ENCODE measurements at places on chromosomes 11 and 22.

- no peak for DNase-seq
Observed at GRCh38 chr11:119551420-119552105, 128.6 kb upstream of the THY1 start.

DNA sequence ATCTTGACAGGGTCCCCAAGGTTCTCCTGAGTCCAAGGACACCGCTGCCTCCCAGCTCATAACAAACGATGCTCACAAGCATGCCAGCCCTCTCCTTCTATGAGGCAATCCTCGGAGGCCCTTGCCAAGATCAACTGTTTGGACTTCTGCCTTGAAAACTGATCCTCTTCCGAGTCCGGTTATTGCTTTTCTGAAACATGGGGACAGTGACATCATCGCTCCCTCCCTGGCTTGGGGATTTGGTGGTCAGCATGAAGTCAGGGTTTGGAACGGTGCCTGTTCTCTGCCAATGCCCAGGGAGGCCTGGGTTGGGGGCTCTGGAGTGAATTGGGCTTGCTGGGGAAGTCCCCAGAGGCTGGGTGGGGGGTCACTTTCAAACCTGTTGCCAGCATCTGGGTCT is 149.3 kb downstream of the FBXO7 start:
- DNase-seq, result no peak

- no peak for DNase-seq
Observed at GRCh38 chr11:63978551-63979239, 4.3 kb downstream of the COX8A start.

DNA sequence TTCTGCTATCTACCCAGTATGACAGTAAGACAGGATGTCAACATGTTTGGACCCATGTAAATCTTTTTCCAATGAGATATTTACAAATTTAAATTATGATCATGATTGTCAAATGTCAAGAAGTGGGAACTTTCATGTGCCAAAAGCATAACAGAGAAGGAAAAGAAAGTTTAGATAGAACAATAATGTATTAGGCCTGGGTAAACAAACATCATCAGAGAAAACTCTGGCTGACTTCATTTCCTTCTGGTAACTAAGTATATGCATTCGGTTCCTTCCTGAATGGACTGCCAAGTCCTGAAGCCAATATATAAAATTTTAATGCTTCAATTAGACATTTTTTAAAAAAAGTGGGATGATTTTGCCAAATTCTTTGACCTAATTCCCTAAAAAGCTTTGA is 16.5 kb downstream of the RNF141 start:
- no peak for DNase-seq

DNA sequence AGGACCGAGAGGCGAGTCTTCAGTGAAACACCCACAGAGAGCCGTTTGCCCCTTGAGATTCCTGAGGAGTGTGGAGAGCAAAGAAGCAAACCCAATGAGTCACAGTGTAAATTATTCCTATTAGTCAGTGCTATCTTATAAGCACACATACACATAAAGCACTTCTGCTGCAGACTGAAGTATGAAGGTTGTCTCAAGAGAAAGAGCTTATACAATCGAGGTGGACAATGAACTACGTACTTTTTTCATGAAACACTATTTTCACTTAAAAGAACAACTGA is 37.3 kb downstream of the GALNT18 start:
- DNase-seq, result no peak

All from nucleus accumbens (tissue), 56 donors.